Smooth muscle cell of the brain vasculature (primary cell): ENCODE measurements at places on chromosomes 7 and 10.

DNA sequence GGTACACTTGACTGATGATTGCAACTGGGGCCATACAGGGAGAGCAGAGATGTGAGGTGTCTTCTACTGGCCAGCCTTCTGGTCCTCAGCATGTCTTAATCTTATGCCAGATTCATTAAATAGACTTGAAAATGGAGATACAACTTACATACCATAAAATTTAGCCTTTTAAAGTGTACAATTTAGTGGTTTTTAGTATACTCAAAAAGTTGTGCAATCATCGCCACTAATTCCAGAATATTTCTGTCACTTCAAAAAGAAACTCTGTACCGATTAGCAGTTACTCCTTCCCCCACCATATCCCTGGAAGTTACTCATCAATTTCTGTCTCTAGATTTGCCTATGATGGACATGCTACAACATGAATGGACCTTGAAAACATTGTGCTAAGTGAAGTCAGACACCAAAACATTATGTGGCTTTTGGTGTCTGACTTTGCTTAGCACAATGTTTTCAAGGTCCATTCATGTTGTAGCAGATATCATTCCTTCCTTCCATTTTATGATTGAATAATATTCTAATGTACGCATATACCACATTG, 53.0 kb downstream of the SH2D4B start:
- no peak for DNase-seq

DNA sequence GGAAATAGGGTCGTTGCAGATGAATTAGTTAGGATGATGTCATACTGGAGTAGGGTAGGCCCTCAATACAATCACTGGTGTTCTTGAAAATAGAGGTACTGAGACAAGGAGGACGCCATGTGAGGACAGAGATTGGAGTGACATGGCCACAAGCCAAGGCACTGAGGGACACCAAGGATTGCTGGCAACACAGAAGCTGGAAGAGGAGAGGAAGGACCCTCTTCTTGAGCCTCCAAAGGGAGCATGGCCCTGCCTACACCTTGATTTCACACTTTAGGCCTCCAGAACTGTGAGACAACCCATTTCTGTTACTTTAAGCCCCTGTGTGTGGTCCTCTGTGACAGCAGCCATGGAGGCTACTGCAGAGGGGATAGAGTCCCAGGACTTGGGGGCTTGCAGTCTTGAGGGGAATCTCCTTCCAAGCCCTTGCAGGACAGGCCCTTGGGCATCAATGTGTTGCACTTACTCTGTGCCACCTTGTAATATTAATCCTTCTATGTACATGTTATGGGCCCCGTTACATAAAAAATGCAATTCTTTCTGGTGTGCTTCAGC, 3.7 kb upstream of the AOC1 start:
- no peak for DNase-seq

- DNase-seq = no peak
Observed at GRCh38 chr7:108189733-108190388, 59.7 kb upstream of the LAMB4 start.

GRCh38 chr7:7135074-7135473, 47.3 kb upstream of the C1GALT1 start:
- DNase-seq = no peak

- no peak for DNase-seq
Observed at GRCh38 chr7:158760936-158761335, 56.3 kb upstream of the NCAPG2 start.

GRCh38 chr7:140940898-140941297, 16.2 kb upstream of the BRAF start:
- DNase-seq = no peak

- DNase-seq = no peak
Observed at GRCh38 chr10:119022846-119023552, 6.5 kb upstream of the NANOS1 start.

DNA sequence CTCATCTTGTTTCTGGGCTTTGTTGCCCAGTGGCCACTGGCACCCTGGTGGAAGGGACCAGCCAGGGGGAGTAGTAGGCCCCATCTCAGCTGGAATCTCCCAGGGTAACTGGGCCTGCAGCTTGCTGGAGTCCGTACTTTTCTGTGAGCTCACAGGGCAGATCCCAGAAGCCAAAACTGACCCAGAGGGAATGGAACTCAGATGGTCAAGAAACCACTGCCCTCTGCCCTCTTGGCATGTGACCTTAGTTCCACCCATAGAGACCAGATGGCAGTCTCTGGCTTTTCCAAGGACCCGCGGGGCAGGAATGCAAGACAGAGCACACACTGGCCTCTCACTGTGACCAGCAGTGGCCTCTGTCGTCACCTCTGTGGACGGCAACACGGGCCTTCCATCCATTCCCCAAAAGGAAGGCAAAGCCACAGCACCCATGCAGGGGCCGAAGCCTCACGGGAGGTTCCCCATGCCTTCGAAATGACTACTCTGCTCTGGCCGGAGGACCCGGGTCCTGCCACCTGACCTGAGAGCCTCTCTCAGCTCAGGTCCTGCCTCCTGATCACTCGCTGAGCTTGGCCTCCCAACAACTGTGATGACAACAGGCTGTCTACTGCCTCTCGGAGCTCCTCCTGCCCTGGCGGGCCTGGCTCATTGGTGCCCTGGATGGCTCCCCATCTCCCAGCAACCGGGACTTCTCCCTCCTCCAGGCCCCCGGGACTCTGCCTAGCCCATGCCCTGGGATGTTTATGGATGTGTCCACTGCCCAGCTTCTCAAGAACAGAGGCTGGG, 29.9 kb downstream of the MYL10 start:
- no peak for DNase-seq

GRCh38 chr7:70233776-70234175, 635.5 kb downstream of the AUTS2 start:
- DNase-seq = no peak

DNA sequence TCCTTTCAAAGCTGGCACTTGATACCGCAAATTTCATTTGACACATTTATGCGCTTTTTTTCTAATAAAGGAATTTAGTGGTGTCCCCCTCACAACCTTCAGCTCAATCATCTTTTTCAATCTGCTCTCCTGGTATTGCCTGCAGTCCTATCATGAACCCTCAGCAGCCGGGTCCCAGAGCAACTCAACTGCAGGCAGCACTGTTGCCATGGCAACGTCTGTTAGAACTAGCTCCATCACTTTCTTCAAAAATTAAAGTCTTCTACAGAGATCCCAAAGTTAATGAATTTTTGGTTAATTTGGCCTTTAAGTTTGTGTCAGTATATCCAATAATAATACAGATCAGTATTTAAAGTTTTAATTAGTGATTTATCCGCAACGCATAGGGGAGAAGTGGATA, 136.1 kb upstream of the TARP start:
- no peak for DNase-seq

DNA sequence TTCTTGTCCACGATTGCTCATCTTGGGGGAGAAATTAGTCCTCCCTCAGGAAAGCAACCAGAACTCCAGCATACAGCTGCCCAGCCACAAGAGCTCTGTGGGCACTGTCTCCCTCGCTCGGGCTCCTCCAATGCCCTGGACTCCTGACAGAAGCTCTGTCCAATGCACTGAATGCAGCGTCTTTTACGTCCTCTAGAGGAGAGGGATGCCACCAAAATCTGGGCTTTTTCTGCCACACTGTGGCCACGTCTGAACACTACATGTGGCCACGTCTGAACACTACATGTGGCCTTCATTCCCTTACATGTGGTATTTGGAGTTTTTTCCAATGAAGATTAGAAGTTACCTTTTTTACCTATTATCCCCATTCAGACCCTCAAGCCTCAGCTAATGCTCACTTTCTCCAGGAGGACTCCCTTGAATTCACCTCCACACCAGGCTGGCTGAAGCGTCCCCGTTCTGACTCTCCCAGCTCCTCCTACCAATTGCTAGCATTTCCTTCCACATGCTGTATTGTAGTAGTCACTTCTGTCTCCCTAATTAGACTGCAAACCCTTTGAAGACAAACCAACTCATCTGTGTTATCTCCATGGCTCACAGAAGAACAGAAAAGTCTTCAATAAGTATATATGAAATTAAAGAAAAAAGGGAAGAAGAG, 134.3 kb upstream of the PDE1C start:
- DNase-seq = peak; percentile 7

- DNase-seq = peak; percentile 21
Observed at GRCh38 chr7:133434246-133434865, 181.5 kb downstream of the EXOC4 start.

- DNase-seq = no peak
Observed at GRCh38 chr7:92781117-92781720, 55.2 kb downstream of the CDK6 start.
